Dermis blood vessel endothelial cell (primary cell): ENCODE measurements at places on chromosomes 6 and 20.

DNA sequence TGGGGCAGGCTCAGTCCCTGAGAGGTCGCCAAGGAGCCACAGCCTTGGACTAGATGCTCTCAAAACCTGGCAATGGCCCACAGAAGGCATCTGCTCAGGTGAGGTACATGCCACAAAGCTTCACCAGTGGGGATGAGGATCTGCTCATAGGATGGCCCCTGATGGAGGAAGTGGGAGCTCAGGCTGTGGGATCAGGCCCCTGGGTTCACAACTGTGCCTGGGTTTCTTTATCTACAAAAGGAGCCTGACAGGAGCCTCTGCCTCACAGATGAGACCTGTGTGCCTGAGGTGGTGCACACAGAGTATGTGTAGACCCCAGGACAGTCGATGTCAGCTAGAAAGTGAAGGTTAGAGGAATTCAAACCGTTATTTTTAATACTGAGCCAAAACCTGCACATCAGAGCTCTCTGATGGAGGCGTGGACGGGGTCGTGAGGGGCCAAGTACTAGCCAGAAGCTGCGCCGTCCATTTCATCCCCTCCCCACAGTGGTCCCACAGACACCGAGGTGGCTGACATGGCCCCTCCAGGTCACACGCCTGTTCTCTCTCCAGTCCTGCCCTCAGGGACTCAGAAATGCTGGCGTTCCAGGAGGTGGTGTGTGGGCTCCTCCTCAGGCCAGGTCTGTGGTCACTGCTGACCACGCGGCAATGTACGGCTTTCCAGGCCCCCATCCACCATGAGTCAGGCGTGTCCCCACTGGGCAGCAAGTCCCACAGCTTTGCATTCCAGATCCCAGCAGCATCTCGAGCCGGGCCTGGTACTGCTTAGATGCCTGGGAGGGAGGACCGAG lies 33.3 kb downstream of the NTSR1 start:
- DNase-seq, result no peak

DNA sequence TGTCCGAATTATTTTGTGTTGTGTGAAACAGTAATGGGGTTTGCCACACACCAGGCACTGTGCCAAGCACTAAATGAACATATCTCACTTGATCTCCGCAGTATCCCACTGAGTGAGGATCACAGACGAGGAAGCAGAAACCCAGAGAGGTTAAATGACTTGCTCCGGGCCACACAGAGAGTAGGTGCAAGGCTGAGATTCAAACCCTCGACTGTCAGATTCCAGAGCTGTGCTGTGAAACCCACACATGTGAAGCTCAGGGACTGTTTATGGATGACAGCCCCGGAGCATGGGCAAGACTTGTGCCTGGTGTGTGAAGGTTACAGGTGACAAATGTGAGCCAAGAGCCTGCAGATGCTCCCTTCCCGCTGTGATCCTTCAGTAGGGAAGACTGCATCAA lies 87.8 kb upstream of the SIRPA start:
- no peak for DNase-seq

DNA sequence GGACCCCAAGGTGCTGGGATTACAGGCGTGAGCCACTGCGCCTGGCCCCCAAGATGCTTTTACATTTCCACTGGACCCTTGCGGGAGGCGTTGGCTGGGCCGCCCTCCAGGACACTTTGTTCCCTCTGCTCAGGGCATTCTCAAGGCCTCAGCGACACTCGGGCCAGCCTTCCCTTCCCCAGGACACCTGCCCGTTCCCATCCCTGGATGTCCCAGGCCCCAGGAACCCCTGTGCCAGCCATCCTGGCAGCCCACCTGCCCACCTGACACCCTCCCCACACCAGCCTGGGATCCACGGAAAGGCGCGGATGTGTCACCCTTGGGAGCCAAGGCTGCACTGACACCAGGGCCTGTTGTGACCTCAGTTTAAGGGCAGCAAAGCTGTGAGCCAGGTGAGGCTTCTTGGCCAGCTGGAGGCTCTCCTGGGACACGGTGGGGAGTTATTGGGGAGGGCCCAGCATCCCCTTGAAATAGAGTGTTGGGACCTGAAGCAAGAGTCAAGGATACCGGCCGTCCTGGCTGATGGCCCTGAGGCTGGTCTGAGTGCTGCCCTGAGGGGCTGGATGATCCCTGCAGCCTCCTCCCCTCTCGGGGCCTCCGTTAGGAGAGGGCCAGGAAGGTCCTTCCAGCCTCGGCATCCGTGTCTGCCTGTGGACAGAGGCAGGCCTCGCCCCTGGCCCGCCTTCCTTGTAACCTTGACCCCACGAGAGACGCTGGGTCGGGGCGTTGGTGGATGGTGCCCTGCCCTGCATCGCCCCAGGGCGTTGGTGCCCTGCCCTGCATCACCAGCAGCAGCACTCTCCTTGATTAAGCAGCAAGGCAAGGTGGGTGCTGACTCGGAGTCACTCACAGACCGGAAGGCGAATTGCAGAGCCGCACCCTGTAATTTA lies 84.2 kb upstream of the BHLHE23 start:
- no peak for DNase-seq

GRCh38 chr6:134840086-134840867 lies 109.6 kb downstream of the ALDH8A1 start:
- DNase-seq, result no peak

GRCh38 chr20:21521596-21522480 lies 8.0 kb upstream of the NKX2-2 start:
- DNase-seq, result no peak

- DNase-seq, result peak; percentile 52
Observed at GRCh38 chr6:155315516-155315871, 1.2 kb upstream of the TFB1M start.

GRCh38 chr6:50390416-50390815 lies 322.9 kb upstream of the TFAP2D start:
- no peak for DNase-seq

- DNase-seq, result peak; percentile 86
Observed at GRCh38 chr6:31114541-31114878, at the start of gene PSORS1C1. Gene PSORS1C1 (plus strand): TSS chr6:31114800. CDS start chr6:31129633, 14,833 bp downstream.

DNA sequence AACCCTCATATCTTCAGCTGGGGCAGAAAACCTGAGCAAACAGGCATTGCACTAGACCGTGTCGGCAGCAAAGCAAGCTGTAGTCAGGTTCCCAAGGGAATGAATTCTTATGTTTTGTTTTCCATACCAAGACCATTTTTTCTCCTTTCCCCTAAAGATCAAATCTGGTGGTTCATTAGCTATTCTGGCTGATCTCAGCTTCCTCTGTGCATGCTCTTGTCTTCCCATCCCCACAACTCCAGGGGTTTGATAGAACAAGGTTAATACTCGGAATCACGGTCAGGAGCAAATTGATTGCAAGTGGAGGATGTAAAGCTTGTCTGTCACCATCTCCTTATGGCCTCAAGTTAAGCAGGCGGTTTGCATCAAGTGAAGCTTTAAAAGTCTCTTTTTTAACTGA lies 778.8 kb downstream of the KIF16B start:
- no peak for DNase-seq

DNA sequence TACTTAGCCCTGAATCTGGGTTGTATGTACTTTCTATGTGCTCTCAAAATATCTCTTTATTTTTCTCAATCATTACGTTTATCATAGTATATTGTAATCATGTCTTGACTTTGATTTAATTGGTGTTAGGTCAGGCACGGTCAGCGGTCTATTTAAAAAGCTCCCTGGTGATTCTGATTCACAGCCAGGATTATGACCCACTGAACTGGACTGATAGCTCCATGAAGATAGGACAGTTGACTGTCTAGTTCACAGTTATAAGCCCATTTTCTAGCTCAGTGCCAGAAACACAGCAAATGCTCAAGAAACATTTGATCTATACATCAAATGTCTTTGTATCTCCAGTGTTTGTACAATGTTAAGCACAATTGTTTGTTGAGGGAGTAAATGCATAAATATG lies 111.5 kb upstream of the CCN2 start:
- peak; percentile 73 for DNase-seq

DNA sequence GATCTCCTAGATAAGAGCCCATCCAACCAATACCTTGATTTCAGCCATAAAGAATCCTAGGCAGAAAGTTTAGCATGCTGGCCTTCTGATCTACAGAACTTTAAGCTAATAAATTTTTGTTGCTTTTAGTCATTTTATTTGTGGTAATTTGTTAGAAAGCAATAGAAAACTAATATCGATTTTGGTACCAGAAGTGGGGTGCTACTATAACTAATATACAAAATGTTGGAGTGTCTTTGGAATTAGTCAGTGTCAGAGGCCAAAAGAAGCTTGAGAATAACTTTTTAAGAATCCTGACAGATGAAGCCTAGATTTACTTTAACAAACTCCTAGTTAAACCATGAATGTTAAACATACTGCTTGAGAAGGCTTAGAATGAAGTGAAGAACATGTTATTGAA lies 83.6 kb upstream of the HSF2 start:
- DNase-seq, result no peak

GRCh38 chr6:4066029-4066755 lies 12.7 kb downstream of the FAM217A start:
- DNase-seq, result no peak

GRCh38 chr20:1667502-1668085 lies 10.0 kb upstream of the SIRPG start:
- no peak for DNase-seq

GRCh38 chr6:156791320-156791850 lies 14.2 kb downstream of the ARID1B start:
- DNase-seq, result peak; percentile 82

DNA sequence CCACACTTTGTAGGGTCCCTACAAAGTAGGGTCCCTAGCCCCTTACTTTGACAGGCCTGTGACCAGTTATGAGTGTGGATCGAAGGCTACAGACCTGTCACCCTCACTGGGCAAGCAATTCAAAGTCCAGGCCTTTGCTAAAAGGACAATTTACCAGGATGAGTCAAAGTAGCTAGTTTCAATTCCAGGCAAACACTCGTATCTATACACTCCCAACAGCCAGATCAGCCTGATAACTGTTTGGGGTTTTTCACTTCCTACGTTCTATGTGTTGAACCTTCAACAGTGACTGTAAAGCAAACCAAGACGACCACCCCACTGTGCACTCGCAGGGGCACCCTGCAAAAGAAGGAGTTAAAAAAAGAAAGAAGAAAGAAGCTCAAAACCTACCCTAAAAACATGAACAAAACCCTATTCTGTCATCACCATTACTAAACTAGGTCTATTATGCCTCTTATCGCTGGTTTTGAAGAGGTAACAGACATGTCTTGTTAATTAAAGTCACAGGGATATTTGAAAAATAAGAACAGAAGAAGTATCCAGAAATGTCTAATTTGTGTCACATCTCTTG lies 3.2 kb downstream of the GFOD1 start:
- DNase-seq, result peak; percentile 32

- DNase-seq, result no peak
Observed at GRCh38 chr20:2883726-2884637, 10.7 kb downstream of the PTPRA start.

- no peak for DNase-seq
Observed at GRCh38 chr6:110033749-110034666, 55.9 kb downstream of the GPR6 start.

DNA sequence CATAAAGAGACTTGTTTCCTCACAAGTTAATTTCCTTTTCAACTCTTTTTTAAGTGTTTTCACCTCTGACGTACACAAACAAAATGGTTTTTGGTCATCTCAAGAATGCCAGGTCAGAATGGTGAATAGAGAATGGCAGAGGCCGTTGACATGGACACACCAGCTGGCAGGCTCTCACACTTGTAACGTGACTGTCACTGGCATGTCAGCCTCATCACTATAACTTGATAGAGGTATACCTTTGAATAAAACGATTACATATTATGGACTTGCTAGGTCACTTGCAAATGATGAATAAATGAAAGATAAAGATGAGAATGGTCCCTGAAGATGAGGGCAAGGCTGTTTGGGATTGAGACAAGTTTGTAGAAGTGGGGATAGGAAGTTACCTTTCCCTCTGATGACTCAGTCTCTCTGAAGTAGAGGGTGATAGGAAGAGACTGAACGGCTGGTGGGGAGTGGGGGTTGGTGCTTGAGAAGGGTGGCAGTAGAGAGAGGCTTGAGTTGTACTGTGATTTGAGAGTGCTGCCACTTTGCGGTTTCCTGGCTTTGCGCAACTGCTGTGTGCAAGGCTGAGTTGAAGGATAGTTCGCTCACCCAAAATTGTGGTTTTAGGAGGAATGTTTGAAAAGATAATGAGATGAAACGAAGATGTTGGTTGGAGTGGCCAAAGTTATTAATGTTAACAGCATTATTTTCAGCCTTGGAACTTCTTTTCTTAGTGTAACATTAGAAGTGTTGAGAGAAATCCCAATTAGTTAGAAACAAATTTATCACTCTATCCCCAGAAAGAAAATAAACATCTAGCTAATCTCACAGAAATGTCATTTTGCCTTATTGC lies 30.3 kb downstream of the TBPL1 start:
- no peak for DNase-seq

DNA sequence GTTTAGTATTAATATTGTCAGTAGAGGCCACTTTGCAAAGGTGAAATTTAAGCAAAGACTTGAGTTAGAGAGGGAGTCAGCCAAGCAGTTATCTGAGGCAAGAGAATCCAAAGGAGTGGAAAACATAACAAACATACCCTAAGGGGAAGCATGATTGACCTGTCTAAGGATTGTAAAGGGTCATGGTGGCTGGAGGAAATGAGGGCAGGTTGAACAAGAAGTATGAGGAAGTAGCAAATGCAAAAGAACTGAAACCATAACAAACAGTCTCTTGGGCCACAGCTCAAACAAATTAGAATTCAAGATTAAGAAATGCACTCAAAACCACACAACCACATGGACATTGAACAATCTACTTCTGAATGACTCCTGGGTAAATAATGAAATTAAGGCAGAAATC lies 103.2 kb downstream of the FBXO5 start:
- no peak for DNase-seq

GRCh38 chr20:23656372-23656771 lies 18.6 kb upstream of the CST3 start:
- no peak for DNase-seq

DNA sequence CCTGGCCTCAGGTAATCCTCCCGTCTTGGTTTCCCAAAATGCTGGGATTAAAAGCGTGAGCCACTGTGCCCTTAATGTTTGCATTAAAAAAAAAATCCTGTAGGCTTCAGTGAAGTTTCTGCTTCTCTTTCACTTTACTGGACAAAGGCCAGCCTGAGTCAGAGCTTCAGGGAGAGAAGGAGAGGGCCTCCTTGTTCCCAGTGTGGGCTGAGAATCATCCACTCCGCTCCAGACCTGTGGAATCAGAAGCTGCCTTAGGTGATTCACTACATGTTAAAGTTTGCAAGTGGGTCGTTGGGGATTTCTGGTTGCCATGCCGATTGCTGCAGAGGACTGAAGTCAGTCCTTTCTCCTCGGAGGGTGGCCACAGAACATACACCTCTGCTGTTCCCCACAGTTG lies 113.3 kb upstream of the EEF1E1 start:
- no peak for DNase-seq

GRCh38 chr6:128508588-128509296 lies 11.7 kb downstream of the PTPRK start:
- peak; percentile 95 for DNase-seq

- DNase-seq, result no peak
Observed at GRCh38 chr6:27260369-27260768, 12.9 kb downstream of the PRSS16 start.

GRCh38 chr6:135572051-135572450 lies 74.5 kb upstream of the AHI1 start:
- DNase-seq, result no peak

- no peak for DNase-seq
Observed at GRCh38 chr6:79813143-79813850, 134.1 kb downstream of the ELOVL4 start.

GRCh38 chr6:88493717-88494116 lies 327.6 kb upstream of the CNR1 start:
- no peak for DNase-seq

- DNase-seq, result no peak
Observed at GRCh38 chr6:52675372-52675771, 4.5 kb downstream of the TMEM14A start.
